ENCODE measurements at places on chromosomes 16 and 17. TPM values are rescaled to one million over a fixed set of nuclear protein-coding genes. Genes with fewer than 3 reads are reported as not detected.

The HIC1 gene
- 58.0 TPM for total RNA-seq

The MMP25 gene
- total RNA-seq = 0.42 TPM

The KRTAP1-1 gene
- not detected for total RNA-seq

The IRX5 gene
- total RNA-seq = not detected

The KRTAP4-12 gene
- total RNA-seq = not detected

The EXOC3L1 gene
- total RNA-seq = 3.9 TPM

The COPRS gene
- total RNA-seq = 72.1 TPM

The CD300A gene
- total RNA-seq = 11.8 TPM

The GABARAPL2 gene
- total RNA-seq = 93.1 TPM

The SLC16A13 gene
- 1.8 TPM for total RNA-seq

The EPX gene
- not detected for total RNA-seq

The KRT28 gene
- not detected for total RNA-seq

The SLC5A10 gene
- not detected for total RNA-seq

The RASD1 gene
- 217 TPM for total RNA-seq

The NGFR gene
- total RNA-seq = 205 TPM

The CAMKK1 gene
- total RNA-seq = 9.2 TPM

The TBC1D3C gene
- not detected for total RNA-seq

The CCL1 gene
- not detected for total RNA-seq

The IRX3 gene
- total RNA-seq = 2.5 TPM

The HAS3 gene
- 0.90 TPM for total RNA-seq

The LUC7L3 gene
- total RNA-seq = 80.8 TPM

The EVPLL gene
- total RNA-seq = not detected

The ARHGDIG gene
- total RNA-seq = not detected

The KRTAP9-8 gene
- total RNA-seq = not detected

The KARS1 gene
- 91.0 TPM for total RNA-seq

The PRSS27 gene
- total RNA-seq = 1.3 TPM

The FOXL1 gene
- total RNA-seq = 6.9 TPM
